Heart left ventricle (tissue), 16 donors: ENCODE measurements at places on chromosomes 1 and 21. TPM values are rescaled to one million over a fixed set of nuclear protein-coding genes. Genes with fewer than 3 reads are reported as not detected.
A peak's percentile ranks its signal among the peaks of the same experiment; 100 is the strongest.

DNA sequence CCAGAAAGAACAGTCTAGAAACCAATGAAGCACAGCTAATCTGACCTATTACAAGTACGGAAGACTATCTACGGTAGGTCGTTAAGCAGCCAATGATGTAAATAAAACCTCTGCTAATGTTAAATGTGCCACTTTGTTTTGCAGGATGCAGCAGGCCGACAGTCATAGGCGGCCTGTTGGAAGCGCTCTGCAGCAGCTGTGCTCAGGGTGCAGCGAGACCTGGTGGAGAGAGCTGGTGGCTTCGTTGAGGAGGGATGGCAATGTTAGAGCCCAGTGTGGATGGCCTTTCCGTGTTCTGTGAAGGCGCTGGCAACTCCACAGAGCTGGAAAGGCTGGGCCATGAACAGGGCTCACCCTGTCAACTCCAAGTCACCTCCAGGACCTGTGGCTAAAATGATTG lies 87.3 kb downstream of the PCP4 start:
- no peaks in the 10 kb centered on the region for H3K36me3 ChIP-seq
- no peaks in the 10 kb centered on the region for H3K4me1 ChIP-seq
- H3K27ac ChIP-seq = no peak overlapping the region
- no peaks in the 10 kb centered on the region for H3K27me3 ChIP-seq
- DNase-seq = no peak

Gene RGS5
- total RNA-seq = 286 TPM

DNA sequence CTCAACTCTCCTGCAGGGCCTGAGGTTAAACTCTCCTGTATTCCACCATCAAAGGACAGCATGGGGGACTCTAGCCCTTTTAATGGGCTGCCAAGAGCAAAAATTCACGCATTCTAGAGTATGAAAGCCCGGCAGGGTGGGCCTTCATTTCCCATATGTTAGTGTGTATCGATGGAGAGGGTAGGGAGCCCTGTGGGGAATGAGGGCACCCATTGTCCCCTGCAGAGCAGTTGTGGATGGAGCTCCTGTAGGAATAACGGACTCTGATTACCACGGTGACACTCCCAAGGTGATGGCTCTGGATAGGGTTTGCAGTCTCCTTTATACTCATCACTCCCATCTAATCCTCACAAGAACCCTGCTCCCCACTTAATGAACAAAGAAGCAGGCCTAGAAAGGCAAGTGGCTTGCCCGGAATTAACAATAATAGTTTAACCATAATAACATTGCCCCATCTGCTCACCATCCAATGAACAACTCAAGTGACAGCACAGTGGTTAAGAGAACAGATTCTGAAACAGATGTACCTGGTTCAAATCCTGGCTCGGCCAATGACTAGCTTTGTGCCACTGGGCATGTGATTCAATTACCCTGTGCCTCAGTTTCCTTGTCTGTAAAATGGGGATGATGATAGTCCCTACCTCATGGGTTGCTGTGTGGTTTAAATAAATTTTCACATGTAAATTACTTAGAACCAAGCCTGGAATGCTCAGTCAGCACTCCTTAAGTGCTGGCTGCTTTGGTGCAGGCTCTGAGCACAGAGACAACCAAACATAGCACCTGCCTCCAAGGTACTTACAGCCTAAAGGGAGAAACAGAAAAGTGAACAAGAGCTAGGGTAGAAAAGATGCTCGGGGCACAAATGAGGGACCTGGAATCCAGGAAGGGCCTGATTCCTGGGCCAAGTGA lies 29.0 kb downstream of the HIVEP3 start:
- peak overlapping the region; percentile 65 for H3K27ac ChIP-seq
- H3K4me3 ChIP-seq = no peak overlapping the region
- no peaks in the 10 kb centered on the region for H3K27me3 ChIP-seq
- peaks cover 12% of the 10 kb centered on the region for H3K4me1 ChIP-seq
- H3K36me3 ChIP-seq = no peaks in the 10 kb centered on the region

GRCh38 chr1:240116831-240117769 lies 25.4 kb downstream of the FMN2 start:
- DNase-seq = no peak
- no peaks in the 10 kb centered on the region for H3K36me3 ChIP-seq
- H3K4me3 ChIP-seq = no peak overlapping the region
- H3K27me3 ChIP-seq = no peaks in the 10 kb centered on the region

Gene MSH4
- not detected for total RNA-seq

DNA sequence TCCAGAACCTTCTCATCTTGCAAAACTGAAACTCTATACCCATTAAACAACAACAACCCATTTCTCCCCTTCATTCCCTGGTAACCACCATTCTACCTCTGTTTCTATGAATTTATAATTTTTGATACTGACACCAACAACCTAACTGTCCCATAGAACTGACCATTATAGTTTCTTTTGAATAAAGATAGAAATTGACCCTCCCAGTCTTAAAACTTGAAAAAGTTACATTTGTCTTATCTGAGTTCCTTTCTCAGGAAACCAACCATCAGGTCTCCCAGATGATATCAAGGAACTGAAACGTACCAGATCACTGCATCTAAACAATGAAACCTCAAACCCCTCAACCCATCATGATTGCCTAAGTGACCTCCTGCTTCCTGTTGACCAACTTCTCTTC lies 27.1 kb downstream of the RNF115 start:
- H3K4me3 ChIP-seq = no peak overlapping the region
- no peaks in the 10 kb centered on the region for H3K4me1 ChIP-seq
- peaks cover 11% of the 10 kb centered on the region for H3K36me3 ChIP-seq
- no peak overlapping the region for H3K27ac ChIP-seq

GRCh38 chr21:40569357-40569756 lies 277.6 kb downstream of the DSCAM start:
- H3K36me3 ChIP-seq = no peaks in the 10 kb centered on the region
- DNase-seq = no peak
- no peak overlapping the region for H3K27ac ChIP-seq
- H3K4me1 ChIP-seq = no peaks in the 10 kb centered on the region
- H3K27me3 ChIP-seq = no peaks in the 10 kb centered on the region

GRCh38 chr1:115432061-115432460 lies 94.0 kb upstream of the NGF start:
- no peaks in the 10 kb centered on the region for H3K36me3 ChIP-seq
- no peaks in the 10 kb centered on the region for H3K27me3 ChIP-seq
- H3K4me3 ChIP-seq = no peak overlapping the region
- H3K27ac ChIP-seq = no peak overlapping the region
- DNase-seq = no peak
- no peaks in the 10 kb centered on the region for H3K4me1 ChIP-seq

- H3K36me3 ChIP-seq = no peaks in the 10 kb centered on the region
- no peak for DNase-seq
- H3K27me3 ChIP-seq = no peaks in the 10 kb centered on the region
- no peak overlapping the region for H3K27ac ChIP-seq
Measured at GRCh38 chr1:44834328-44834727, 8.7 kb downstream of the PTCH2 start.

Gene ANGEL2
- 14.5 TPM for total RNA-seq

DNA sequence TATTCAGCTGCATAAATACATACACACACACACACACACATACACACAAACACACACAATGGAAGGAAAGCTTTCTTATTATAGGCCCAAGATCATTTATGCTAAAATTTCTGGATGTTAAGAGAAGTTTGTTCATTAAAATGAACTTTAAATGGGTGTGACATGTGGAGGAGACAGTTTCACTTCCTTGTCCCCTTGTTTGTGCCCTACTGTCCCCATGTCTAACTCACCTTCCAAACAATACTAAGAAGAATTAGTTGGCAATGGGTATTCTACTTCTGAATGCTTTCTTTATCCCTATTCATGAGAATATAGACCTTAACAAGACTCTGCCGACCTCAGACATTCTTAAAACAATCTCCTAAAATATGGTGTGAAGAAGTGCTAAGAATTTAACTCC lies 63.5 kb upstream of the NRIP1 start:
- no peaks in the 10 kb centered on the region for H3K27me3 ChIP-seq
- H3K4me1 ChIP-seq = no peaks in the 10 kb centered on the region
- H3K36me3 ChIP-seq = no peaks in the 10 kb centered on the region
- no peak overlapping the region for H3K4me3 ChIP-seq

GRCh38 chr1:94708299-94708685 lies 111.9 kb upstream of the SLC44A3 start:
- DNase-seq = no peak
- H3K4me3 ChIP-seq = no peak overlapping the region
- no peaks in the 10 kb centered on the region for H3K36me3 ChIP-seq

DNA sequence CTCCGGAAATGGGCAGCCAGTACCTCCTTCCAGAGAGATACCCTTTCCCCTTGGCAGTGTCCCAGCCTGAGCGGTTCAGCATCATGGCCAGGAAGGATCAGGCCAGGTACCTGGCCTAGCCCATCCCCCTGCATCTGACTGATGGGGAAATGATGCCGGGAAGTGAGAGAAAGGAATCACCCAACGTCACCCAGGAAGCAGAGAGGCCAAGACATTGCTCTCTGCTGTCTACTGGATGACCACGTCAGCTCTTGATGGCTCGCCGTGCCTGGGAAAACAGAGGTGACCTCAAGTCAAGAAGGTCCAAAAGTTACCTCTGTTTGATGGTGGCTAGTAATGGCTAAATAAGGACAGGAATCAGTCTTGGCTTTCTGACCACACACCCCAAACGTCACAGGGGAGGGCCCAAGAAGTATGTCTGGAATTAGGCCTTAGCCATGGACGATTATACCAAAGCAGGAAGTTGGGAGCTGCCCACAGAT lies 79.0 kb downstream of the MRPL37 start:
- H3K27ac ChIP-seq = peak overlapping the region; percentile 39
- H3K4me1 ChIP-seq = peaks cover 14% of the 10 kb centered on the region
- H3K36me3 ChIP-seq = no peaks in the 10 kb centered on the region
- DNase-seq = no peak

DNA sequence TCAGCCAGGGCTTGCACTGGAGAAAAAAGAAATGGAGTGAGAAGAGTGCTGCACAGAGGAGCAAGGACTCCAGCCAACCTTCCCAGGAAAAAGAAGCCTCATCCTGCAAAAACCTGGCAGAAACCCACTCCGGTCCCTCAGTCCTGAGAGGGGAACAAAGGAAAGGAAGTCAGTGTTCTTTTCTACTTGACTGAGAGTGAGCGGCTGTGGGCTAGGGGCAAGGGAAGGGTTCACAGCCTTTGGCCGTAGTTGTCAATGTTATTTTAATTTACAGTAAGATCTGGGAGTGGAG lies 8.9 kb upstream of the GOLT1A start:
- no peak overlapping the region for H3K27ac ChIP-seq
- H3K4me1 ChIP-seq = no peaks in the 10 kb centered on the region
- H3K27me3 ChIP-seq = no peaks in the 10 kb centered on the region
- no peak for DNase-seq
- peaks cover 30% of the 10 kb centered on the region for H3K36me3 ChIP-seq

- no peak overlapping the region for H3K4me3 ChIP-seq
- no peaks in the 10 kb centered on the region for H3K27me3 ChIP-seq
- no peaks in the 10 kb centered on the region for H3K36me3 ChIP-seq
Measured at GRCh38 chr1:192131914-192132313, 26.3 kb upstream of the RGS18 start.

GRCh38 chr1:50420689-50421365 lies 2.4 kb downstream of the DMRTA2 start:
- peak; percentile 57 for DNase-seq
- no peak overlapping the region for H3K27ac ChIP-seq
- H3K4me3 ChIP-seq = no peak overlapping the region
- no peaks in the 10 kb centered on the region for H3K36me3 ChIP-seq
- peaks cover 50% of the 10 kb centered on the region for H3K4me1 ChIP-seq

GRCh38 chr1:71068325-71069240 lies 12.3 kb downstream of the ZRANB2 start:
- H3K4me3 ChIP-seq = no peak overlapping the region
- peaks cover 5% of the 10 kb centered on the region for H3K4me1 ChIP-seq

GRCh38 chr1:93106226-93106625 lies 27.1 kb downstream of the MTF2 start:
- DNase-seq = no peak
- H3K27ac ChIP-seq = no peak overlapping the region
- H3K4me1 ChIP-seq = peaks cover 12% of the 10 kb centered on the region
- no peaks in the 10 kb centered on the region for H3K27me3 ChIP-seq

Gene SPATA45
- not detected for total RNA-seq

DNA sequence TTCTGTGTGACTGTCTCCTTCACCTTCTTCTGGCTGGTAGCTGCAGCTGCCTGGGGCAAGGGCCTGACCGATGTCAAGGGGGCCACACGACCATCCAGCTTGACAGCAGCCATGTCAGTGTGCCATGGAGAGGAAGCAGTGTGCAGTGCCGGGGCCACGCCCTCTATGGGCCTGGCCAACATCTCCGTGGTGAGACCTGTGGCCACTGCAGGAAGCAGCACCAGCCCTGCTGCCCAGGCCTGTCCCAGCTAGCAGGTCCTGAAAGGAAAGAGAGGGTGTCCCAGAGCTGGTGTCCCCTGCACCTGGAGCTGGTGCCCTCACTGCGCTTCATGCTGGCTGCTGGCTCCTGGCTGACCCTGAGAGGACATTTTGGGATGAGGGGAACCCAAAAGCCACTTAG lies 5.9 kb upstream of the ATXN7L2 start:
- no peak overlapping the region for H3K27ac ChIP-seq
- peaks cover under 1% of the 10 kb centered on the region for H3K4me1 ChIP-seq
- no peak overlapping the region for H3K4me3 ChIP-seq
- peaks cover 21% of the 10 kb centered on the region for H3K36me3 ChIP-seq
- no peaks in the 10 kb centered on the region for H3K27me3 ChIP-seq

Gene ASCL5
- not detected for total RNA-seq

GRCh38 chr21:36589352-36589971 lies 109.5 kb upstream of the SIM2 start:
- no peaks in the 10 kb centered on the region for H3K27me3 ChIP-seq
- H3K4me1 ChIP-seq = no peaks in the 10 kb centered on the region
- H3K4me3 ChIP-seq = no peak overlapping the region
- no peaks in the 10 kb centered on the region for H3K36me3 ChIP-seq

- no peak overlapping the region for H3K4me3 ChIP-seq
- H3K27ac ChIP-seq = no peak overlapping the region
- no peak for DNase-seq
- peaks cover 4% of the 10 kb centered on the region for H3K27me3 ChIP-seq
Measured at GRCh38 chr21:42314616-42315295, 453 bp downstream of the TFF3 start.

GRCh38 chr1:231049121-231049979 lies 9.3 kb upstream of the FAM89A start:
- no peak overlapping the region for H3K27ac ChIP-seq
- H3K4me1 ChIP-seq = peaks cover 15% of the 10 kb centered on the region
- no peaks in the 10 kb centered on the region for H3K36me3 ChIP-seq
- no peak overlapping the region for H3K4me3 ChIP-seq

Gene MAP3K7CL
- 2.1 TPM for total RNA-seq

GRCh38 chr1:226784081-226785049 lies 45.3 kb upstream of the ITPKB start:
- no peaks in the 10 kb centered on the region for H3K27me3 ChIP-seq
- H3K4me3 ChIP-seq = no peak overlapping the region
- H3K4me1 ChIP-seq = peaks cover 6% of the 10 kb centered on the region
- H3K36me3 ChIP-seq = no peaks in the 10 kb centered on the region
- no peak for DNase-seq

Gene XPR1
- total RNA-seq = 93.0 TPM

Gene SPRR3
- total RNA-seq = not detected

DNA sequence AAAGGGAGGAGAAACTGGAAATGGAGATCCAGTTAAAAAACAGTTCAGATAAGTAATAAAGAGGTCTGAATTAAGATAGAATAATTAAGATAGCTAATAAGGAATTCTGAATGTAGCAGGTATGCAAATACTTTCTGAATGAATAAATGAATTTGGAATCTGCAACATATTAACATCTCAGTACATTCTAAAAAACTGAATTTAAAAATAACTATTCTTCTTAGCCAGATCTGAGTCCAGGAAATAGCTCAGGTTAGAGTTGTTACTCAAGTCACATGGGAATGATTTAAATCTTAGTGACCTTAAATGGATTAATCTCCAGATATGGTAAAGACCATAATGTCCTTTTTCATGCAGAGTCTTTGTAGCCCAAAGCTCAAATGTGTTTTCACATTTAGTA lies 51.2 kb downstream of the EYA3 start:
- H3K27ac ChIP-seq = no peak overlapping the region
- peaks cover 5% of the 10 kb centered on the region for H3K36me3 ChIP-seq
- no peak overlapping the region for H3K4me3 ChIP-seq
- H3K27me3 ChIP-seq = no peaks in the 10 kb centered on the region
